ENCODE measurements at places on chromosomes 6 and 20.

- DNase-seq: no peak
Measured at GRCh38 chr6:96227135-96227534, 211.4 kb downstream of the FUT9 start.

- no peak for DNase-seq
Measured at GRCh38 chr6:16055852-16056251, 73.0 kb upstream of the MYLIP start.

DNA sequence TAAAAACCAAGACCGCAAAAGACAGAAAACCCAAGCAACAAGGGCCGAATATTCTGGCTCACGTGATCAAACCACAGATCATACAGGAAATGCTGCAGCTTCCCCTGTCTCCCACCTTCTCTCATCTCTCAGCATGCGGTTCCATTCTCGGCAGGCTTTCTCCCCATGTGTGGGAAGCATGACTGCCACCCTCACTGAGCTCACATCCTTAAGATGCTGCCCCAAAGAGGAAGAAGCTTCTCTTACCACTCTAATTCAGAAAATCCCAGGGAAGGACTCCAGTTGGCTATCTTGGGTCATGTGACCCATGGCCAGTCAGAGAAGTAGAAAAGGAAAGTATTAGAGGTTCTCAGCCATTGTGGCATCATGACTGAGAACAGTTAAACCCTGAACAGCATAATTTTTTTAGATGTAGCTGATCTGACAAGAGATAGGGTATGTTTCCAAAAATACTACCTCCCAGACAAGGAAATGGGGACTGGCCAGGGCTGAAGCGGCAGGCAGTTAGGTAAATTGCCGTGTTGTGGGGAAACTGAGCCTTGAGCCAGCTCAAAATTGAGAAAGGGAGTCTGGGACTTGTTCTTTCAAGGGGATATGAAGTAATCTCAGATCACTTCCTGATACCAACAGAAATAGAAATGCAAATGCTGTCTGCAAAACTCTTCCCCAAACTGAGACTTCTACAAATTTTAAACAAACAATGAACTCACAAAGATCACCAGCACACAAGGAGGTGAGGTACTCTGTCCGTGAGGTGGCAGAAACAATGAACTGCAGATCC, 37.1 kb upstream of the GRM4 start:
- peak; percentile 45 for DNase-seq

- DNase-seq: no peak
Measured at GRCh38 chr6:7343546-7344475, 30.8 kb upstream of the SSR1 start.

GRCh38 chr20:53699906-53700305, 106.3 kb upstream of the ZNF217 start:
- DNase-seq: no peak

- DNase-seq: no peak
Measured at GRCh38 chr6:1593286-1593957, 16.3 kb upstream of the FOXC1 start.

DNA sequence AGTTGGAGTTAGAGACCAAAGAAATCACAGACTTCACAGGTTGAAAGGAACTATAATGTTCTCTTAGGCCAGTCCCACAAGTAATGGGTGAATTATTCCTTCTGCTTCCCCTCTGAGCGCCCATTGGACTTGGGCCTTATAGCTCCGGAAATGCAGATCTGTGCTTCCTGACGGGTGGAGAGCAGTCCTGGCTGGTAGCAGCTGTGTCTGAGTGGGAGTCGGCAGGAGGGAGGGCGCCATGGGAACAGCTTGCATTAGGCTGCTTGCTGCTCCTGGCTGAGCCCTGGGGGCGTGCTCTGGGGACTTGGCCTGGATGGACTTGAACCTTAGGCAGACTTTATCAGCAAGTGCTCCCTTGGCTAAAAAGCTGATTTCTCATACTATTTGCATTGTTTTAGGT, 18.4 kb upstream of the NUP153 start:
- no peak for DNase-seq

- no peak for DNase-seq
Measured at GRCh38 chr6:15507221-15507620, 155.6 kb downstream of the DTNBP1 start.

- DNase-seq: no peak
Measured at GRCh38 chr20:9409352-9409751, 105.0 kb upstream of the LAMP5 start.

GRCh38 chr6:26032340-26033084, 54.7 kb upstream of the HFE start:
- DNase-seq: no peak

DNA sequence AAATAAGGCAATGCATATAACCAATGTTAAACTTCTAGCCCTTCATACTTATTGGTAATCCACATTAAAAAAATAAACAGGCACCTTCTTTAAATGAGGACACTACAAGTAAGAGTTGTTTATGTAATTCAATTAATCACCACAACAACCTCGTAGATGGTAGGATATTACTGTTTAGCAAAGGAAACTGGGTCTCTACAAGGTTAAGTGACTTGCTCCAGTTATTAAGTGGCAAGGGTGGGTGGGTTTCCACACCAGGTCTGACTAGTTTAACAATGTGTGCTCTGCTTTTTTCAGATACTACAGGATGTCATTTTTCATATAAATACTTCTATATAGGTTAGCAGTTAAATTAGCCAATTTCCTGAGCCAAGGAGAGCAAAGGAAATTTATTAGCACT, 129.1 kb downstream of the MAN1A1 start:
- no peak for DNase-seq

DNA sequence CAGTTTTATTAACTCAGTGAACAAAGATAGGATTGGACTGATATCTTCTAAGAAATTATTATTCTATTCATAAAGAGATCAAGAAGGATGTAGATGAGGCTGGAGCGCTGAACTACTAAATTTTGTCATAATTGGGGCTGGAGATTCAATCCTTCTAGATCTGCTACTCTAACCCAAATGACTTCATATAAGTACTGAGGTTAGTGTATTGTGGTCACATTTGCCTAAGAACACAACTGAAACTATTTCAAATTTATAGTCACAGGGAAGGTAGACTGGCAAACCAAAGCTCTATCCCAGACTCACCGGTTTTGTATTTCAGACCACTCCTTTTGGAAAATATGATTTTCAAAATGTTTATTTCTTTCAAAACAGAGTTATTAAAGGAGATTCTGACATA, 96.7 kb downstream of the BMP5 start:
- DNase-seq: no peak

DNA sequence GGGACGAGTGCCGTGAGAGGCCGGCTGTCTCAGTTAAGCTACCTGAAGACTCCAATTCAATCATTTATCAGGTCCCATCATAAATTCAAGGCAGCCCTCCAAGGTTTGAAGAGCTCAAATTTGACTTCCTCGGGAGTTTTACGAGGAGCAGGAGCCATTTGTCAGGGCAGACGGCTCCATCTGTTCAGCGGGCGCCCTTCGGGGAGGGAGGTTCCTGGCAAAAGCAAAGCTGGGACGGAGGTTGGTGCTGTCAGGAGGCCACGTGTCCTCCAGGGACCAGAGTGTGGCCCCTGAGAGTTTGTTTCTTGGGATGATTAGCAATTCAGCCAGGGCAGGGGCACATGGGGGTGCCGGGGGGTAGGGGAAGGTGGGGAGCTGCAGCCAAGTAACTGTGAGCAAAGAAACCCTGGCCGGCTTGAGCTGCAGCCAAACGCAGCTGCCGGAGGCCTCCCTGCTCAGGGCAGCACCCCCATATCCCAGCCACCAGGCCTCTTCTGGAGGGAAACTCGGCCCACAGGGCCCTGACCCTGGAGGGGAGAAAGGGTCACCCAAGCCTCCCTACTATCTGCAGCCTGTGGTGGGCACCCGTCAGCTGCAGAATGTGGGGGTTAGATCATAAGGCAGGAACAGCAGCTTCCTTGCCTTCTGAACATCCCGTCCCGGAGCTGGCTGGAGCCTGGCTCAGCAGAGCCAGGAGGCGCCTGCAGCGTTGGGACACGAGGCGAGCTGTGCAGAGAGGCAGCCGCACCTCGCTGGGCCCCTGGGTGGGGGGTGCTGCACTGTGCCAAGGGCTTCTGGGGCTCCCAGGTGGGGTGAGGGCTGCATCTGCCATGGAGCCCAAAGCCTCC, 63.6 kb upstream of the GATA5 start:
- no peak for DNase-seq

- no peak for DNase-seq
Measured at GRCh38 chr20:46936415-46937156, 41.9 kb downstream of the EYA2 start.

DNA sequence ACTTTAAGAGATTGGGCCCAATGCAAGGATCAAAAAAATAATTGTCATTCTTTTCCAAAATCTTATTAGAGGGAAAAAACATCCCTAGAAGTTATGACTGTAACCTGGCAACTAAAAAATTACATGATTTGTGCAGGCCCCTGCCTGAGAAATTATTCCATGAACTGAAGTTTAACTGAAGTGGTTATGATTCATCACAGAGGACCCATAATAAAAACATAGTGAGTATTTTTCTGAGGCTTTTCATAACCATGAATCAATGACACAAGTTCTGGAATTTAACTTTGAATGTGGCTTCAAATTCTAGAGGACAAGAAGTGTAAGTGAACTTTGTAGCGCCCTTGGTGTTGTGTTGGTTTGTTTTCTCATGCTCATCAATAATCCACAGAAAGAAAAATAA, 31.1 kb upstream of the CARMIL1 start:
- no peak for DNase-seq

- DNase-seq: no peak
Measured at GRCh38 chr6:82073484-82073883, 174.1 kb downstream of the IBTK start.

All from stimulated activated CD8-positive, alpha-beta memory T cell treated with anti-CD3 and anti-CD28 coated beads, Interleukin-15, amount 100 ng/mL, for 1 hour (primary cell).